Cerebellum (tissue), 4 donors: ENCODE measurements at places on chromosomes 2 and 18. TPM values are rescaled to one million over a fixed set of nuclear protein-coding genes. Genes with fewer than 3 reads are reported as not detected.

DNA sequence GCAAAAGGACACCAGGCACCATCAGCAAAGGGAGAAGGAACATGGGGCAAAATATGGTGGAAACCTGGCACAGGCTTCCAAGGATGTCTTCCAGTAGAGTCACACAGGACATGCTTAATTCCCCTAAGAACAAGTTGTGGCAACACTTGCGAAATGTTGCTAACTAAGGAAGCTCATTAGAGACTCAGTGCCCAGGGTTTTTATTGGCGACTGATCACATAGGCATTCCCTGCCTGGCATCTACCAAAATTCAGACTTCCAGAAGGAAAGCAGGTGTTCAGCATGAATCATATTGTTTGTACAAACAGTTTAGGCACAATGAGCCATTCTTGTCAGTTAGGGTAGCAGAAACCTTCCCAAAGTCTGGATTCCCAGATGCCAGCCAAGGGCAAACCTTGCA lies 25.7 kb downstream of the SLC4A1AP start:
- no peak for DNase-seq

DNA sequence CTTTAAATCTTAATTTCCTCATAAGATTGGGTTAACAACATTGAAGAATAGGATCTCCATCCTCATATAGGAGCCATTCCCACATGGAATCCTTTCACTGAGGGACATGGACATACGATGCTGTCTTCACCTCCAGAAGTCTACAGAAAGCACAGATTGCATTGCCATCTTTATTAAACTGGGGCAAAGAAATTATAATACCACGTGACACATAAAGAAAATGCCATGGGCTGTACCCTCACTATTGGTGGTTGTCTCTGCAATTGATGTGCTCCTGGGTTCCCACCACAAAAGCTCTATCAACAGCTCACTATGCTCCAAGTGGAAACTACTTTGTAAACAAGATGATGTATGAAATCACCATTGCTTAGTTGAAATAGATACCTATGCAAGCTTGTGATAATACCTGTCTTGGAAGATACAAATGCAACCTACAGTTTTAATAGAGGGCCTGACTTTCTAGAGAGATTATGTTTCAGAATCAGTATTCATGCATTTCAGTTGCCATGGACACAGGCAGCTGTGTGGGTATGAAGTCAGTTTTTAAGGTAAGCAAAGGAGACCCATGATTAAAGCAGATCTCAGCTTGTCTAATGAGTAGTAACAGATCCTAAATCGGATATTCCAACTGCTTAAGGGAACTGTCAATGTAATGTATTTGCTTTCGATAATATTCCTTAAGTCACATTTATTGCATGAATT lies 337.0 kb downstream of the RAD51AP2 start:
- DNase-seq = no peak

- DNase-seq = no peak
These were observed 182.8 kb downstream of the MGAT5 start for GRCh38 chr2:134436706-134437105.

DNA sequence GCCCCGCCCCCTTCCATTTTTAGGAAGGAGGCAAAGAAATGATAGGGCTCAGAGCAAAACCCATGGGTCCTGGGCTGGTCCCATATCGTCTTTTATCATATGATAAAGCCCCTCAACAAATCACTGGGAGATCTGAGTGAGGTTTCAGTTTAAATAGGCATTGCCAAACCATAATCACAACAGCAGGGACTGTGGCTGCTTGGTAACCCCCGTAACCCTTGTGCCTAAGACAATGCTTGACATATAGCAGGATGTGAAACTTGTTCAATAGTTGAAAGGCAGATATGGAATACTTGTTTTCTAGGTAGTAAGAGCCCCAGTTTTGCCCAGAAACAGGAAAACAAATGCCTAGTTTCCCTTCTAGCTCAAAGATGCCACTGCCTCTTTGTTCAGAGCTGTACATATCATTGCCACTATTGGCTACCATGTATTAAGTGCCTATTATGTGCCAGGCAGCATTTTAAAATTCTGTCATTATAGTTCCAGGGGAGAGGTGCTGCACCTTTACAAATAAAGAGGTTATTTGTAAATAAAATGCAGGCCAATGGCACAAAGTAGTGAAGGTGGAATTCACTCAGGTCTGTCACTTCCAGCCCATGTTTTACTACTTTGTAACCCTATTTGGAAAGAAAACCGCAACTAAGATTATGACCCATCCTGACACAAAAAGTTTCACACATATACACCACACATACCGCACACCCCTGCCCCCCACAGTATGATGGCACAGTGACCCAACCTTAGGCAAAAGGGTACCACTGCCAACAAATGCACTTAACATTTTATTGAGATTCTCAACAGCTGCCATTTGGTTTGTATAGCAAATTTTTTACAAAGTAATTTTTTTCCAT lies 14.2 kb downstream of the NAGK start:
- DNase-seq = no peak

GRCh38 chr2:80323610-80324009 lies 19.1 kb upstream of the LRRTM1 start:
- DNase-seq = no peak

GRCh38 chr2:152465541-152465940 lies 130.6 kb downstream of the FMNL2 start:
- peak; percentile 49 for DNase-seq

IL18R1 gene
- total RNA-seq = 0.09 TPM

DNA sequence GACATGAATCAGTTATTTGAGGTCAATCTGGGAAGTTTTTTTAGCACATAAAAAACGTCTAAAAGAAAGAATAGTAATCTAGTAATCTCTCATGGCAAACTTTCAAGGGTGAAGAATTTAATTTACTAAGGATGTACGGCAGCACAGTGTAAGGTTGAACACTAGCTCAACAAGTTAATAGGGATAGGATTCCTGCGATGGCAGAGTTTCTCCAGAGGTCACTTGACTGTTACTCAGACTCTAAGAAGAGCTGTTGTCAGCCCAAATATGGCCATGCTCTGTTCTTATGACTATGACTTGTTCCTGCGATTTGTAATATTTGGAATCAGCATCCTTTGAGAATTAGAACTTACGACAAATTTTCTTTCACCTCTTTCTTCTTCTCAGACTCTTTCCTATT lies 553.3 kb upstream of the TNP1 start:
- no peak for DNase-seq

- peak; percentile 70 for DNase-seq
These were observed at the start of gene ZDBF2 for GRCh38 chr2:206274434-206275311. Gene ZDBF2, plus strand, starts transcription at chr2:206274663. Its CDS starts 7,187 bp downstream, at chr2:206281850.
